CD4-positive, alpha-beta T cell treated with Interleukin-1 beta for 1 hour (primary cell): ENCODE measurements at places on chromosomes 7 and 10.

- no peak for DNase-seq
Observed at GRCh38 chr7:124908259-124908658, 21.4 kb downstream of the POT1 start.

DNA sequence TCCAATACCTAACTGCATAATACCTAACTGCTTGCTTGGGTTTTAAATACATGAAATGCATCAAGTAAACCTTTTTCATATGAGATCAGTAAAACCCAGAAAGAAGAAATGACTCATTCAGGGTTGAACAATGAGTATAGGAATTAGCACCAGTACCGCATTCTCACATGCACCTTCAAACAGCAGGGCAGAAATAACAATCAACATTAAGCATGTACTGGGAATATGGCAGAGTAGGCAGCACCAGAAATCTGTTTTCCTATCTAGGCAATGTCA, 850.3 kb upstream of the SORCS1 start:
- DNase-seq, result no peak

- no peak for DNase-seq
Observed at GRCh38 chr10:35326466-35327235, 9.7 kb upstream of the CCNY start.

- DNase-seq, result no peak
Observed at GRCh38 chr7:18770822-18771221, 275.3 kb downstream of the HDAC9 start.

- no peak for DNase-seq
Observed at GRCh38 chr10:61047788-61048560, 104.0 kb upstream of the RHOBTB1 start.

- no peak for DNase-seq
Observed at GRCh38 chr10:103598654-103599115, 105.2 kb downstream of the NEURL1 start.
